ENCODE measurements at places on chromosomes 1 and 21.

DNA sequence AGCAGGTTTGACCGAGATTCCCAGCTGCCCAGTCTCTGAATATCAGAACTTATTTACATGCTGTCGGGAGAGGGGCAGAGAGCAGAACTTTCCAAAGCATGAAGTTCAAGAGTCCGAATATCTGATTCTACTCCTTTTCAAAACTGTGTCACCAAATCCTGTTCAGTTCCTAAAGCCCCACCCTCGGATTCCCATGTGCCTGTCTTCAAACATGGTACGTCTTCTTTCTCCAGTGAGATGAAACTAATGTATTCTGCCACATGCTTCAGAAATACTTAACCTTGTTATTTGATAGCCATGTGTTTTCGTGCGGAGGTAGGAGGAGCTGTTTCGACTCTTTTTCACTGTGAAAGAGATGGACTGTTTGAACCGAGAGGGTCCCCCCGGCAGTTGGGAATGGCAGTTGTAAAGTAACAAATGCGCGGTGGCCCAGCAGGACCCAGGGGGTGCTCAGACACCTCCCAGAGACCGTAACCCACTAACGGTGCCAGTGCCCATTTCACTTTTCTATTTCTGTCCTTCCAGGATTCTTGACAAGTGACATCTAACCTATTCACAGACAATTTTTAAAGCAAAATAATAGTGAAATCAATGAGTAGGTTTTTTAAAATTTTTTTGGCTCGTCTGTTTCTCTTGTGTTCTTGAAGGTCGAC lies 67.2 kb downstream of the ZBTB18 start:
- DNase-seq = no peak

DNA sequence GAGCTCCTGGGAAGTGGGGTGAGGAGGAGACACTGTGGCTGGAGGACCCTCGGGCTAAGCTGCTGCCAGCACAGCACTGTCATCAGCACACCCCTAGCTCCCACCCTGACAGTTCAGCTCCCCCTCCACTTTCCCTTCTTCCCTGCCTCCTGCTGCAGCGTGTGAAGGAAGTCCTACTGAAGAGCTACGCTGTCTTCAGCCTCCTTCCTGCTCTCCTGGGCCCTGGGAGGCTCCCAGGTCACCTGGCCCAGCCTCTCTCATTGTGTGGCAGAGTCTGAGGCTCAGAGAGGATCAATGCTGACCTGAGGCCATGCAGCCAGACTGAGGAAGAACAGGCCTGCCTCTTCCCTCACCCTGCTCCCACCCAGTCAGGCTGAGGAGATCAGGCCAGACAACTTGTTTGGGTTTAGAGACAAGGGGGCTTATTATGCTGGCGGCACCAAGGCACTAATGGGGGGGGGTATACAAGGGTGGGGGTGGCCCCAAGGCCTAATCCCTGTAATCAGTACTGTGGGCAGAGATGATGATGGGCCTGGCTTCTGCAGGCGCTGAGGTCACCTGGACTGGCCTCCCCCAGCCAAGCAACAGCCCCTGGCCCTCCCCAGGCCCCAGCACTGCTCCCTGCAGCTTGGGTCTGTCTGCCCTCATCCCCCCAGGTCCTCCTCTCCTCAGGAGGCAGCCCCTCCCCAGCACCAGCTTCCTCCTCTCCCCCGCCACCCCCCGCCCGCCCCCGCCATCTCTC lies 9.1 kb downstream of the NES start:
- peak; percentile 50 for DNase-seq

DNA sequence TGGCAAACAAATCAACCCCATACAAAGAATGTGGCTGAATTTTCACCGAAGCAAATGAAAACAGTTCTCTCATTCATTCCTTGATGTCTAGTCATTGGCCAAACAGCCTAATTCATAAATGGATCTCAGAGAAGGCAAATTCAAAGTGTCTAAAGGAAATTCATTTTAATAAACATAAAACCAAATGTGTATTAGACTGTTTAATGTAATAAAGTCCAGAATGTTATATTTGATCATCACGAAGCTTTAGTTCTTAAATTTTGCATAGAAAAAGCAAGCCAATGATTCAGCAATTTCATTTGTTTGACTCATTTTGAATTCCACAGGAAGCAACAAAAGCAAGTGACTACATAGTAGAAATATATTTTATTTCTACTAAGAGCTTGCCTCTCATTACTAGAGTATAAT lies 379.2 kb upstream of the ADAMTS5 start:
- DNase-seq = no peak

DNA sequence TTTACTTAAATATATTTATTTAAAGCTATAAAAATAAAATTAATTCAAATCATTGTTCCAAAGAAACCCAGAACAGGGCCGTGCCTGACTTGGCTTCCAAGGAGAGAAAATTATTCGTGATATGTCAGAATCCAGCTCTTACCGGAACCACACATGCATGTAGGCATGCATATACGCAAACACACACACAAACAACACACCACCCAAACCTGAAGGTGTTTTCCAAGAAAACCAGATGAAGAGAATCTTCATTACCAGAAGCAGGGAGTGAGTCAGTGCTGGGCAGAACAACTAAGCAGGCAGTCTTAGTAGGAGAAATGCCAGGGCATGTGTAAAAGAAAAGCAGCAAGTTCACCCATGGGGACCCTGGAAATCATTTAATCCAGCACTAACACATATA lies 432.0 kb upstream of the BEND5 start:
- no peak for DNase-seq

- DNase-seq = no peak
These were observed 1.1 kb downstream of the OBSCN start for GRCh38 chr1:228208831-228209551.

DNA sequence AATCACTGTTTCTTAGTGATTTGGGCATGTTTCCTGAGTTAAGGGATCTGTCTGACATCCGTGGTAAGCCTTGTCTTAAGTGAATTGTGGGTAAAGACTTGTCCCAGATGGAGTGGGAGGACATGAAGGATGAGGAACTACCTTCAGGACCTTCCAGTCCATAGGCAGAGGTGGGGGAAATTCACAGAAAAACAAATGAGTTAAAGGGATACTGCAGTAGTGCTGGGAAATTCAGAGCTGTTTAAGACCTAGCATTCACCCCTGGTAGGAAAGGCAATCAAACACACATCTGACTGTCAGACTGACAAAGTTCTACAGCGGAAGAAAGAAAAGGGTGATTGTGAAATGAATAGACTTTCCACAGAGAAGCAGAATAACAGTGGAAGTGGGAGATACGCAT lies 3.0 kb downstream of the GNAT2 start:
- DNase-seq = no peak

DNA sequence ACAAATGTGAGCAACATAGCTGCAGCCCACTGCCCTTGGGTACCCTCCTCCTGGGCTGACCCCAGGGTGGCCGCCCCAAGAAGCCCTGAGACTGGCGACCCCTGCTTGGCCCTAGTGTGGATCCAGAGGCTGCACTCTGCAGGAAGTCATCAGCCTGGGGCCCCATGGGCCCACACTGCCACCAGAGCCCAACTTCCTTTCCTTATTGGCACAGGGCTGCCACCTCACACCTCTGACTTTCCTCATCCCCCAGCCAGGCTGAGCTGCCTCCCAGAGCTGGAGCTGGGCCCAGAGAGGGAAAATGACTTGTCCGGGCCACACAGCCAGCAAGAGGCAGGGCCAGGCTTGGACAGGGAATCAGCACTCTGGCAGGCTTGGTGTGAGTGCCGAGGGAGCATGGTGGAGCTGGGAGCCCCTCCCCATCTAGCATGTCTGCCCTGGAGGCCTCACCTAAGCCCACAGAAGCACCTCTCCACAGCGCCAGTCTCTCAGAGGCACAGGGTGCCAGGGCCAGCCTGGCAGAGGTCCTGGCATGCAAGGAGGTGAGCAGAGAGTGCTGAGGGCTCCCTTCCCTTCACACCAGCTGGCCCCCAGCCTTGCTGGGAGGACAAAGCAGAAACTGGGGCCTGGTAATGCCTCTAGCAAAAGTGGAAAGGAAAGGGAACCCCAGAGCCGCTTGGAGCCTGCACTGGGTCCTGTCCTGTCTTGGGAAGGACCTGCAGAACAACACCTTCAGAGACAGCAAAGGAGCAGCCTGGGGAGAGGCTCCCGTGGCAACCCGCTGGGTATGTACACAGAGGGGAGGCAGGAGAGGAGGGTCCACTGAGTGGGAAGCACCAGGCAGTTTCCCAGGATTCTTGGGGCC lies 3.2 kb downstream of the RAP1GAP start:
- no peak for DNase-seq

DNA sequence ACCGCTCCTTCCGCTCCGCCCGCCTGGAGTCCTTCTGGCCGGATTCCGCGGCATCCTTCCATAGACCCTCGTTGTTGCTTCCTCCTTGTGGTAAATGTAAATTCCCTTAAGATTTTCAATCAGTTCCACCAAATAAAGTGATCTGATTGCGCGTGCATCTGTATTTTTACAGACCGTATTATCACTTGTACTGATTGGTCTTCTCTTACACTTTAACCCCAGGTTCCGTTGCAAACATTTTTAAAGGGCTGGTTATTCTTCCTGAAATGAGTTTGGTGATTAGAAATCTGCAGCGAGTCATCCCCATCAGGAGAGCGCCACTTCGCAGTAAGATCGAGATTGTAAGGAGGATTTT lies 483 bp downstream of the YBEY start:
- peak; percentile 21 for DNase-seq

DNA sequence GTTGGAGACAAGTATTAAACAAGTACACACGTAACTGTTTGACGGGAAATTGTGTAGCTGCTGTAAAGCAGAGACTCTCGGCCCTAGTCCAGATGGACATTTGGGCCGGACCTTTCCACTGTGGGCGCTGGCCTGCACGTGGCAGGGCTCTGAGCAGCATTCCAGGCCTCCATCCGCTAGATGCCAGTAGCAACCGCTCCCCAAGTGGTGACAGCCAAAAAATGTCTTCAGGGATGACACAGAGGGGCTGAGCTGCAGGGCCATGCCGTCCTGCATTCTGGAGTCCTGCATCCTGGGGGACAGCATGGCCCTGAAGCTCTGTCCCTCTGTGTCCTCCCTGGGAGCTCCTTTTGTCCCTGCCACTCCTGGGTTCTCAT lies 24.8 kb downstream of the A3GALT2 start:
- no peak for DNase-seq

- DNase-seq = no peak
These were observed 53.8 kb upstream of the TARDBP start for GRCh38 chr1:10958614-10959013.

GRCh38 chr1:114037631-114037890 lies 58.3 kb downstream of the OLFML3 start:
- DNase-seq = no peak

GRCh38 chr1:147091801-147092200 lies 80.5 kb downstream of the PRKAB2 start:
- DNase-seq = no peak

DNA sequence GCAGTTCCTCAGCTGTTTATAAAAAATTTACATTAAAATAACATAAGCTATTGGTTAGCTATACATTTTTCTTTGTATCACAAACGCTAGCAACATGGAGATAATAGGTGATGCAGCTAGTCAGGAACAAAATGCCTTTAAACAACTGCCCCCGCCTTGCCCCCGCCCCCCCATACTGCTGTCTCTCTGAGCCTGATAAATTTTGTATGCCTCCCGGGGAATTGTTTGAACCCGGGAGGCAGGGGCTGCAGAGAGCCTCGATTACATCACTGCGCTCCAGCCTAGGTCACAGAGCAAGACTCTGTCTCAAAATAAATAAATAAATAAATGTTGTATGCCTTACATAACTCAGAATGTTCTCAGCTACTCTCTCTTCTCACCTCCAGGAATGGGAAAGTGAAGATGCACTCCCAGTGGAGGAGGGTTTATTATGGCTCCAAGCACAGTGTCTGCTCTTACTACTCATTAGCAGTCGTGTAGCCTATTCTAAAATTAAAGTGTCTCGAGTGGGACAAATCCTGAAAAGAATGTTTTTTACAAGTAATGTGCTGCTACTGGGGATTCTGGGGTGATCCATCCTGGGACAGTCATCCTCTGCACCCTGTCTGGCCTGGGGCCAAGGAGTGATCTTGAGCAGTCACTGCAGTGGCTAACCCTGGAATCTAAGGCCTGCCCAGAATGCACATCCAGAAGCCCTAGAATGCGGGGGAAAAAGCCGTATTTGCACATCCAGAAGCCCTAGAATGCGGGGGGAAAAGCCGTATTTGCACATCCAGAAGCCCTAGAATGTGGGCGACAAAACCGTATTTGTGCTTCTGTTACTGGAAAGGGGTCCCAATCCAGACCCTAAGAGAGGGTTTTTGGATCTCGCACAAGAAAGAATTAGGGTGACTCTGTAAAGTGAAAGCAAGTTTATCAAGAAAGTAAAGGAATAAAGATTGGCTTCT lies 39.4 kb upstream of the ZNF496 start:
- no peak for DNase-seq

DNA sequence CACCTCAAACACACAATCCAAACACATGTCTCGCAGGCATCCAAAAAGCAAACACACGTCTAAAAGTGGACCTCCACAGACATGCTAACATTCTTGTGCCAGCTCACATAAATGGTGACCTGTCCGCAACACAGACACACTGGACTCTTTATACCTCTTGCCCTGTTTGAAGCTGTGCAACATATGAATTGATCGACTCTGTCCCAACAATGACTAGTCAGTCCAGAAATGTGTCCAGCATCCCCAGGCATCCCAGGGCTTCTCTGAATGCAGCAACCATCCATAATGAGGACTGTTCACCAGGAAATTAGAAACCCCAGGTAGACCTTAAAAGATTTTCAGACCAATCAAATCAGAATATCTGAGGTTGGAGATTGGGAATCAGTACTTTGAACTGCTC lies 3.2 kb downstream of the DDR2 start:
- no peak for DNase-seq

DNA sequence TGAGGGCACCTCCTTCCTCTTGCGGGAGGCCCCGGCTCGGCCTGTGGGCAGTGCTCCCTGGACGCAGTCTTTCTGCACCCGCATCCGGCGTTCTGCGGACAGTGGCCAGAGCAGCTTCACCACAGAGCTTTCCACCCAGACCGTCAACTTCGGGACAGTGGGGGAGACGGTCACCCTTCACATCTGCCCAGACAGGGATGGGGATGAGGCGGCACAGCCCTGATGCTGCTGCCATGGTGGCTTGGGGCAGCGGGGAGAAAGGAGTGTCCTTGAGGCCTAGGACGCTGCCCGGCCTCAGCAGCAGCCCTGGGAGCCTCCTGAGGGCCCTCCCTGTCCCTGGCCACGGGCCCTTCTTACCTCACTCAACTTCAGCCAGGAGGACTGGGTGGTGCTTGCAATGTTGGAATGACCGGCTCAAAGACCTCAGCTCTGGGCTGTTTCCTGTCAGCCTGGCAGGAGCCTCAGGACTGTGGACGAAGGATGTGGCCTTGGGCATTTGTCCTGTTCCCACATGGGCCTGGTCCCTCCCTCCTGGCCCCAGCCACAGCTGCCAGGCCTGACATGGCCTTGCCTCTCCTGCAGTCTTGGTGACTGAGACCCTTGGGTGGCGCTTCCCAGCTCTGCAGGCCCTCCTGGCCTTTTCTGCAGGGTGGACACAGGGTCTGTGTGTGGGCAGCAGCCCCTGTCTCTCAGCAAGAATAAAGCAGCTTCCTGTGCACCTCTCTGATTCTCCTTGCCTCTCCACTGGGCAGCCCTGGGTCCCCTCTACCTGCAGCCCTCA lies 45.9 kb downstream of the TRIM11 start:
- DNase-seq = no peak

DNA sequence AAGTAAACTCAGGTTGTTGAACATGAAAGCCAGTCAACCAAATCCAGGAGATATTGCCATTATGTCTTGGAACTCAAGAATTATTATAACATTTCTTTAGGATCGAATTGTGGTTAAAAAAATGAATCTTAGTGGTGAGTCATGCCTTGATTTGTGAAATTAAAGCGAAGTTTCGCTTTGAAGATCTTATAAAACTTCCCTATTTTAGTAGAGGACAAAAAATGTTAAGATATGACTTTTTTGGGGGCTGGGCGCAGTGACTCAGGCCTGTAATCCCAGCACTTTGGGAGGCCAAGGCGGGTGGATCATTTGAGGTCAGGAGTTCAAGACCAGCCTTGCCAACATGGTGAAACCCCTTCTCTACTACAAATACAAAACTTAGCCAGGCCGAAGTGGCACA lies 39.5 kb upstream of the PTBP2 start:
- DNase-seq = no peak
